Left colon (tissue), 2 donors: ENCODE measurements at places on chromosomes 2 and 18. TPM values are rescaled to one million over a fixed set of nuclear protein-coding genes. Genes with fewer than 3 reads are reported as not detected.

DNA sequence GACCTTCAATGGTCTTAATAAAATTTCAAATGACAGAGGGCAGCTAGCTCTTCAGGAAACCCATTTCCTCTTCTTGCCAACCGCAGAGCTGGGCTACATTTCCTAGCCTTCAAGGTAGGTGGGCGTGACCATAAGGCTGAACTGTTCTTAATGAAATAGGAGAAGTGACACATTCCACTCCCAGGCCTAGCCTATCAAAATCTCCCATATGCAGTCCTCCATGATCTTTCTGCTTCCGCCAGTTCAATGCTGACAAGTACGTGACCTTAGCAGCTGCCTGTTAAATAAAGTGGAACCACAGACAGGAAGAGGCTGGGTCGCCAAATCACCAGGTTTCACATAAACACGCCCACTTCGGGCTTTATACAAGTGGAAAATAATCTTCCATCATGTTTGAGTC lies 13.2 kb downstream of the SERPINE2 start:
- no peak for DNase-seq

DNA sequence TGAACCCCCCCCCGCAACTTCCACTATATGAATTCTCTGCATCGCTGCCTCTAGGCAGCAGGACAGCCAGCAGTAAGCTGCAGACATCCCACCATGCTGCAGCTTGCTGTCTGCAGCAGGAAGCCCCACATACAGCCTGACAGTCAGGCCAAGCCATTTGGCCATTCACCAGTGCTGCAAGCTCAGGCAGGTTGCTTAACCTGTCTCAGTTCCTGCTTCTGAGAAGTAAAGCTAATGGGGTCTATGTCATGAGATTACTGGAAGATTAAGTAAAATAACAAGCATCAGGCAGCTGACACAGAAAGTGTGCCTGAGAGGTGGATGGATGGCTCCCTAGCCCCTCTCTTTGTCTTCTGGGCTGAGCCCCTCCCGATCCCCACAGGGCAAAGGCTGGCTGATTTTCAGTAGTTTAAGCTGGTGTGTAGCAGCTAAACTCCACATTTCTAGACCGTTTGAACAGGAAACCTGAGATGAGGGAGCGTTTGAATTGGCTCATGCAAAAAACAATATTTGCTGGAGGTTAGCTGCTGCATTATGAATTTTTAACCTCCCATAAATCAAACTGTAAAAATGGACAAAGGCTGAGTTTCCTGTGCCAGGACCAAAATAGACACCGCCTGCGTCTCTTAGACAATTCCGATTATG lies 193.8 kb upstream of the ARL4C start:
- DNase-seq, result no peak

The ANTXR1 gene
- total RNA-seq, result 17.3 TPM

The CRYGD gene
- not detected for total RNA-seq

The SLC14A1 gene
- total RNA-seq, result 0.95 TPM

The EMILIN1 gene
- 8.4 TPM for total RNA-seq

DNA sequence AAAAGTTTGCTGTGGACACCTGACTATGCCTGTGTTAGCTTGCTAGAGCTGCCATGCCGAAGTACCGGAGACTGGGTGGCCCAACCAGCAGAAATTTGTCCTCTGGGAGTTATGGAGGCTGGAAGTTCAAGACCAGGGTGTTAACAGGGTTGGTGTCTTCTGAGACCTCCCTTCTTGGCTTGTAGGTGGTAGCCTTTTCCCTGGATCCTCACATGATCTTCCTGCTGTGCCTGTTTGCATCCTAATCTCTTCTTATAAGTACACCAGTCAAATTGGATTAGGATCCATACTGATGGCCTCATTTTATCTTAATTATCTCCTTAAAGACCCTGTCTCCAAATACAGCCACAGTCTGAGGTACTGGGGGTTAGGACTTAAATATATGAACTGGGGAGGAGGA lies 845 bp downstream of the TMEM177 start:
- no peak for DNase-seq

- peak; percentile 7 for DNase-seq
These were observed 54.1 kb upstream of the MEX3C start for GRCh38 chr18:51251625-51252024.

The TTC27 gene
- total RNA-seq, result 10.7 TPM

- DNase-seq, result no peak
These were observed 54.7 kb downstream of the FARP2 start for GRCh38 chr2:241410739-241411176.

DNA sequence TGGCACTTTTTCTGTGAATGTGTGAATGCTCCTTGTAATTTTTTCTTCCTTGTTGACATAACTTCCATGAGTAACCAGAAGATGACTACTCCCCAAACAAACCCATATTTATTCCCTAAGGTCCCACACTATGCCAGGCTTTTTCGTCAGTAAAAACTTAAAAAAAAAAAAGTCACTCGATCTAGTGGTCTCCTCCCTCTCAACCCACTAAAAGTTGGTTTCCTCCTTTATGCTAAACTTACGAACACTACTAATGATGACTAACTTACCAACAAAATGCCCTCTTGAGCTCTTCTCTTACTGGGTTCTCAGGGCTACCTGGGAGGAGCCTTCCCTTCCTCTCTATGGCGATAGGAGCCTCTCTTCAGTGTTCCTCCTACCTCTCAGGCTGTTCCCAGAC lies 18.2 kb downstream of the ACVR1 start:
- DNase-seq, result no peak

The RAB17 gene
- total RNA-seq, result 51.3 TPM

DNA sequence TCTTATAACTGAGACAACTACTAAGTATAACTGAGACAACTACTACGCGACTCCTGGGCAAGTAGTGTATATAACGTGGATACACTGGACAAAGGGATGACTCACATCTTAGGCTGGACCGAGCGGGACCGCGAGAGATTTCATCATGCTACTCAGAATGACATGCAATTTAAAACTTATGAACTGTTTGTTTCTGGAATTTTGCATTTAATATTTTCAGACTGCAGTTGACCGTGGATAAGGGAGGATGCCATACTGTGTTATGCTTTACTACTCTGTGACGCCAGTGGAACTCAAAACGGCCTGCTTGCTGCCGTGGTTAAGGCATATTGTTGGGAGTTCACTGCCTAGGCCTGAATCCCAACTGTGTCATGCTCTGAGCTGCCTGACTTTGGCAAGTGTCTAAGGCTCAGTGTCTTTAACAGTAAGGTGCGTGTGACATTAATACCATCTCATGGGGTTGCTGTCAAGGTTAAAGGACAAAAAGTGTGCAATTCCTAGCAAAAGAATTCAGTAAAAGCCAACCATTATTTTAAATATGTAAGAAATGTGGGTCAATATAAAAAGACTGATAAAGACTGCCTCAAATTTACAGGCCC lies 64.6 kb downstream of the BMP10 start:
- no peak for DNase-seq

The TUBA4B gene
- total RNA-seq, result not detected

DNA sequence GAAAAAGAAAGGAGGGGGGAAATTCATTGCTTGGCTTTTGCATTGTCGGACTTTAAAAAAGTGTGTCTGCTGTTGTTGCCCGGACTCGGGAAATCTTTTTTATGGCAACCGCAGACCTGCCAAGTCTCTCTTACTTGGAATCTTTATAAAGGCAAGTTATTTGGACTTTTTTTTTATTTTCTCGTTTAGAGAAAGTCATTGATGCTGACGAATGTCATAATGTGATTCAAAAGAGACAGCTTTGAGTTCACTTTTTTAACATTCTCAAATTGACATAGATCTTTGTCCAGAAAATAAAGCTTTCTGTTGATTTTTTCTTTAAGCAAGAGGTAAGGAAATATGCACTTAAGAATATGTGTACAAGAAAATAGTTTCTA lies 651 bp upstream of the ZNF521 start:
- peak; percentile 4 for DNase-seq

The SPR gene
- 81.9 TPM for total RNA-seq

- peak; percentile 76 for DNase-seq
These were observed 21.9 kb upstream of the CERS6 start for GRCh38 chr2:168434146-168434545.

- peak; percentile 38 for DNase-seq
These were observed 102.1 kb upstream of the CDC42EP3 start for GRCh38 chr2:37773371-37774130.

- DNase-seq, result no peak
These were observed 29.4 kb downstream of the CERKL start for GRCh38 chr2:181627545-181627944.

The C1QL2 gene
- total RNA-seq, result not detected

DNA sequence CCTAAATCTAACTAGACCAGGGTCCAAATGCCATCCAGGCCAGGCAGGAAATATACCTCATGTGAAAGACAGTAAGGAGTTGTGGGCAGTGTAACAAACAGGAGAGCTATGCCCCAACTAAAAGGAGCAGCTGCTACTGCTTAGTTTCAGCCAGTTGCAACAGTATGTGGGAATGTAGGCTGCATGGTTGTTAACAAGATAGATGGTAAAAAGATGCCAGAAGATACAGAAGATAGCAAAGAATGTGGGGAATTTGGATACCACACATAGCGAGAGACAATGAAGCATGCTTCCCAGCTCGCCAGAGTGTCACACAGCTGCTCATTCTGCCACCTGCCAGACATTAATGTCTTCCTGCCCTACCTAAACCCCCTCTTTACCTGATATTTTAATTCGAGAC lies 39.4 kb upstream of the CYBRD1 start:
- no peak for DNase-seq
